ENCODE measurements at places on chromosomes 16 and 17.
A peak's percentile ranks its signal among the peaks of the same experiment; 100 is the strongest.

DNA sequence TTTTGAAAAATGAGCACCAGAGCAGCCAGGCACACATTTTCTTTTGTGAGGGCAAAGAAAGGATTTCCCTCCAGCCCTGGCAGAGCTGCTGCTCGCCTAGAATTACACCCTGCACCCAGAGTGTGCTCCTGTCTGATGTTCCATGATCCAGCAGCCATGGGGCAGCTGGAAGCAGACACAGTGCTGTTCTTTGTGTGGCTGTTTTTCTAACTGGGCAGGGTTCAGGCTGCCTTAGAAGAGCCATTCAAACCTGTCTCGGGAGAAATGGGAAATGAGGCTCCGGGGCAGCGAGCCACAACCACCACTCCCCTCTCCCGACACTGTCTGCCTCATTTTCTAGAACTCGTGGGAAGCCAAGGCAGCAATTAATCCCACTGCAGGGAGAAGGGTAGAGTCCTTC, 28.9 kb downstream of the LITAF start:
- DNase-seq: no peak

- DNase-seq: no peak
Observed at GRCh38 chr16:77805398-77805797, 17.0 kb downstream of the VAT1L start.

- DNase-seq: no peak
Observed at GRCh38 chr16:57115514-57116182, 23.3 kb downstream of the CPNE2 start.

DNA sequence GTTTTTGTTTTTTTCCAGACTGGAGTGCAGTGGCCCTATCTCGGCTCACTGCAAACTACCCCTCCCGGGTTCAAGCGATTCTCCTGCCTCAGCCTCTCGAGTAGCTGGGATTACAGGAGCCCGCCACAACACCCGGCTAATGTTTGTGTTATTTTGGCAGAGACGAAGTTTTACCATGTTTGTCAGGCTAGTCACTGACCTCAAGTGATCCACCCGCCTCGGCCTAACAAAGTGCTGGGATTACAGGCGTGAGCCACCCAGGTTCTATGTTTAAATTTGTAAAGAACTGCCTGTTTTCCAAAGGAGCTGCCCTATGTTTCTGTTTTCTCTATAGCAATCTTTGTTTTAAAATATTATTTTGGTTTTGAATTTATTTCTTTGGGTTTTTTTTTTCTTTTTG, 13.8 kb upstream of the C16orf87 start:
- no peak for DNase-seq

GRCh38 chr17:63529711-63530556, 6.8 kb downstream of the KCNH6 start:
- no peak for DNase-seq

DNA sequence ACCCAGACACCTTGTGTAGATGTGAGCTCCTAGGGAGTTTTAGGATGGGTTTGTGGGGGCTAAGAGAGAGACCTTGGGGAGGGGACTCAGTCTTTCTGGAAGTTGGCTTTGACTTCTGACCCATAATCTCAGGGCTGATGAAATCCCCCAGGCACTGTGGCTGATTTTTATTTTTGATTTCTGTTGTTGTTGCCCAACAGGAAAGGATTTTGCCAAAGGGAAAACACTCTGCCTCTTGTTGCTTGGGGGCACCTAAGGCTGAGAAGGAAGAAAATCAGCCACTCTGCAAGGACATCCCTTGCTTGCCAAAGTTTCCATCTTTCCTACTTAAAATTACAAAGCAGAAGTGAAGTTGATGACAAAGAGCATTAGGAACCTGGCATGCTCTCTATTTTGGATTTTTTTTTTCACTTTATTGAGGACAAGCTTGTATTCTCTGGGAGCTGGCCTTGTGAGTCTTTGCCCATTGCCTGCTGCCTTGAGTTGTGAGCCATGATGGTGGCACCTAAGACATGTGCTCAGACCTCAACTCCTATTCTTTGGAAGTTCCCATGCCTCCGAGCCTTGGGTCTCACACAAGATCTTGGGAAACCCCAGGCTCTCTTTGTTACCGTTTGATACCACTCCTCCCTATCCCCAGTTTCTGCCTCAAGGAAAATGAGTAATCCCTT, 3.2 kb upstream of the C1QTNF1 start:
- DNase-seq: no peak

GRCh38 chr17:48492401-48493298, 38.2 kb downstream of the HOXB1 start:
- peak; percentile 53 for DNase-seq

All from stimulated activated CD4-positive, alpha-beta T cell treated with anti-CD3 and anti-CD28 coated beads, Interleukin-1b, Interleukin-23, amount 100 ng/mL, for 48 hours (primary cell).